ENCODE measurements at places on chromosomes 7 and 10.

GRCh38 chr7:45028138-45028919 lies 28.3 kb downstream of the CCM2 start:
- no peak for DNase-seq

DNA sequence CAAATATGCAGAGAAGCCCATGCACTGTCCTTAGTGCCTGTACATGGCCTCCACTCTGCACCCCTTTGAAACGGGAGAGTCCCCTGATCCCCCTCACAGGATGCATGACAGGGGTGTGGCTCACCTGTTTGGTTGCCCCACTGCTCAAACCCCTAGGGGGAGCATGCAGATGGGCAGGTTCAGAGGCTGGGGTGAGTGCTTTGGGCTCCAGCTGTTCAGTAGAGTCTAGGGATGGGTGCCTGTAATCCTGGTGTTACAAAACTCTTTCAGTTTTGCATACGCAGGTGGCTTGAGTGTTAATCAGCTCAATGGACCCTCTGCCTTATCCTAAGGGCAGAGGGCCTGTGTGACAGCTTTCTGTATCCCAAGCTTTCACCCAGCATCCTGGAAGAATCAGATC lies 7.8 kb upstream of the SFTPA1 start:
- DNase-seq, result no peak

DNA sequence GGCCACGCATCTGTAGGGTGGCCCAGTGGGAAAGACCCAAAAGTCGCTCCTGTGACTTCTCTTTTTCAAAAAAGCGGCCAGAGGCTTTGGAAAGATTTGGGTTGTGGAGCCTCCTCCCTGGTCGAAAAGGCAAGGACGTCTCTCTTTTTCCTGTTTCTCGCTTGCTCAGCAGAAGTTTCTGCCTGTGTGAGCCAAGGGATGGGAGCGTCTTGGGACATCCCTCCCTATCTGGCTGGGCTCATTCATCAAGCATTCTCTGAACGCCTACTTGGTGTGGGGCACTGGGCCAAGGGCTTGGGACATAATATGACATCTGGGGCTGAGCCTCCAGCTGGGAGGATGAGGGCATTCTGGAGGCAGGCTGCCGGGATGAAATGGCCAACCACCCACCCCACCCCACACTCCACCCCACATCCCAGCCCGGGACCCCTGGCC lies 120.9 kb downstream of the C10orf105 start:
- DNase-seq, result no peak

GRCh38 chr7:158085741-158086695 lies 501.6 kb downstream of the PTPRN2 start:
- DNase-seq, result no peak

DNA sequence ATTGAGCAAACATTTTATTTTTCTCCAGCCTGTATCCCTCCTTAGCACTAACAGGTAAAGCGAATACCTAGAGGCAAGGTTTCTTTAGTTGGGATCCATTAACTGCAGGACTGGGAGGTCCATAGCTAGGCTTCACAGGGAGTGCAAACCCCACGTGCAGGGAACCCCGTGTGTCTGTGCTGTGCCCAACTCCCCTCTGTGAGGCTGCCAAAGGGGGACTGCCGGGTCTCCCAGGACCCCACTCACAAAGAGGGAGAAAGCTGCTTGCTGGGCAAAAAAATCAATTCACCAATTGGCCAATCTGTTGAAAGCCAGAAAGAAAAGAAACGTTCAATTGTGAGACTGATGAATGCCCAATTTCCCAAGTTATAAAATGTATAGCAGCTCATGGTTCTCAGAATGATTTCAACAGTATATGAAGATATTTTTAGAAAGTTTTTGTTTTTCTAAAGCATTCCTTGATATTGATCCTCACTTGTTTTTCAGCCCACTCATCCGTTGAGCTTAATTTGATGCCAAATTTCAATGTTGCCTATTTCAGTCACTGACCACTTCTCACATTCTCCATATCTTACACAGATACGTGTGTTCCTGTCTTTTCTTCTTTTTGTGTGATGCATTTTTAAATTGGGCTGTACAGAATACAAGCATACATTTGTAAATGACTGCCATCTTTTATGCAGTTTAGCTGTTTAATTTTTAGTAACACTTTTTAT lies 202.7 kb upstream of the PRSS58 start:
- DNase-seq, result peak; percentile 66

DNA sequence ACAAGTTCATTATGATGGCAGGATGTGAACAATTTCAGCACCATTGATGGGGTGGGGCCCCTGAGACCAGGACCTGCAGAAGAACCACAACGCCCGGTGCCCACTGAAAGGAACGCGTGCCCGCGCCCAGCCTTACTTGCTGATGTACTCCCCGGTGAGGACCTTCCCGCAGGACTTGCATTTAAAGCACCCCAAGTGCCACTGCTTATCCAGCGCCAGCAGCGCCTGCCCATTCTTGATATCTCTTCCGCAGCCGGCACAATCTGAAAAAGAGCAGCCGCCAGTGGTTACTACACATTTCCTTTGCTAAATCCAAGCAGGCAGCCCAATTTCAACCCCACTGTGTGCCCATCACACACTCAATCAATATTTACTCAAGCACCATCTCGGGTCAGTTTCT lies 110.6 kb downstream of the ABLIM1 start:
- no peak for DNase-seq

DNA sequence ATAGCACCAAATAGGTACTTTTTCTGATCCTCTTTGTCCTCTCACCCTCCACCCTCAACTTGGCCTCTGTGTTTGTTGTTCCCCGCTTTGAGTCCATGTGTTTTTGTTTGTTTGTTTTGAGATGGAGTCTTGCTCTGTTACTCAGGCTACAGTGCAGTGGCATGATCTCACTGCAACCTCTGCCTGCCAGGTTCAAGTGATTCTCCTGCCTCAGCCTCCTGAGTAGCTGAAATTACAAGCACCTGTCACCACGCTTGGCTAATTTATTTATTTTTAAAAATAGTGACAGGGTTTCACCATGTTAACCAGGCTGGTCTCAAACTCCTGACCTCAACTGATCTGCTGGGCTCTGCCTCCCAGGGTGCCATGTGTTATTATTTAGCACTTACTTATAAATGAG lies 5.3 kb downstream of the ZNF273 start:
- no peak for DNase-seq

- no peak for DNase-seq
Measured at GRCh38 chr7:28474640-28475039, 62.3 kb downstream of the CREB5 start.

- no peak for DNase-seq
Measured at GRCh38 chr7:81165070-81165469, 246.2 kb upstream of the SEMA3C start.

GRCh38 chr7:16619979-16620408 lies 25.6 kb downstream of the ANKMY2 start:
- peak; percentile 41 for DNase-seq

GRCh38 chr7:66542528-66543269 lies 86.0 kb upstream of the KCTD7 start:
- no peak for DNase-seq

- no peak for DNase-seq
Measured at GRCh38 chr7:101845974-101846373, 28.5 kb downstream of the CUX1 start.

GRCh38 chr7:112130729-112131410 lies 75.3 kb downstream of the DOCK4 start:
- no peak for DNase-seq

DNA sequence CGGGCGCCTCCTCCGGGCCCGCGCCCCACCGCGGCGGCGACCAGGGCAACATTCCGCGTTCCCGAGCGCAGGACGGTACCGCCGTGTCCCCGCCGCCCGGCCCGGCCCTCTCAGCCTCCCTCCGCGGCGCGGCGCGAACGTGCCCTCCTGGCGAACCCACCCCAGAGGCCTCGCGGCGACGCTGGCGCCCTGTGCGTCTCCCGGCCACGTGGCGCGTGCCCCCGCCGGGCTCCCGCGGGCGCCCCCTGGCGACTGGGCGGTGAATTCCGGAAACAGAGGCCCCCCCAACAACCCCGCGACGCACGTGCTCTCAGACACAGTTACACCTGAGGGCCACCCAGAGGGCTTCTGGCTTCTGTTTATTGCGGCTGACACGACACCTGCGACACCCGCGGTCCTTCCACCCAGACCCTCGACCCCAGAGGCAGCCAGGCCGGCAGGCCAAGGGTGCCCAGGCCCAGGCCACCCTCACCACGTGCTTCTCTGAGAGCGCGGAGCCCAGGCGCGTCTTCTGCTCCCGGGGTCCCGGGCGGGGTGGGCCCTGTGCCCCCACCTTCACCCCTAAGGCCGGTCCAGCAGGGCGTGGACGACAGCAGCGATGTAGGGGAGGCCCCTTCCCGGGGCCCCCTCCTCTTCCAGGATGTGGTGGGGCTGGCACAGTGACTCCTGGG lies at the start of gene SAP25:
TSS of gene SAP25 (minus strand) at position 210 of the 671 bp plus-strand sequence. CDS start at position 52, 158 bp downstream.
- no peak for DNase-seq

- peak; percentile 33 for DNase-seq
Measured at GRCh38 chr10:132700156-132701098, 85.5 kb downstream of the NKX6-2 start.

DNA sequence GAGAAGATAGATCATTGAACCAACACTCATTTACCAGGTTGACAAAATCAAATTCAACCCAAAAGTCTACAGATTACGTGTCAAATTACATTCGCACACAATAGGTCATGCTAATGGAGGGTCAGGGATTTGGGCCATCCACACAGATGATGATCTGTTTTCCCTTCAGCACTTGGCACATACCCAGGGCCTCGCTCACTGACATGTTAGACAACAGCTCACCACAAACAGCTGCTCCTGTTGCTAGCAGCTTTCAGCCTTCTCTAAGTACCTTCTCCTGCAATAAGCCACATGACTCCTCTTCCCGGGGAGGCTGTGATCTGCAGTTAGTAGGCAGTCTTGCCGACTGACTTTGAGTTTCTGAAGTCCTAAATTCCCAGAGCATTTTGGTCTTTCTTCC lies 18.4 kb downstream of the NKX2-3 start:
- DNase-seq, result peak; percentile 24

DNA sequence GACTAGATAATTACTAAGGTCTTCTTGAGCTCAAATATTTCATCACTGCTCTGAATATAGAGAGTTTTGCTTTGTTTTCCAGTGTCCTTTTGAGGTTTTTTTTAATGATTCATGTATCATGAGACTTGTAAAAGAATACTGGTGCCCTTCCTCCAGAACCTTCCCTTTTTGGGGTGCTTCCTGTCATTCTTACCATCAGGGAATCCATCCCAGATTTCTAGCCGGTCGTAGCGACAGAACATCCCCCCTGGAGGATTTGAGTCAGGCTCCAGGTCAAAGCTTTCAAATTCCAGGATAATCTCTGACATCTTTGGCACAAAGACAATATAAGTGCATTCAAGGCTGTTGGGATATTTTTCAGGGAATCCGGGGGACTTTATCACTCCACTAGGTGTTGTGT lies 71.0 kb downstream of the NRP1 start:
- peak; percentile 70 for DNase-seq

DNA sequence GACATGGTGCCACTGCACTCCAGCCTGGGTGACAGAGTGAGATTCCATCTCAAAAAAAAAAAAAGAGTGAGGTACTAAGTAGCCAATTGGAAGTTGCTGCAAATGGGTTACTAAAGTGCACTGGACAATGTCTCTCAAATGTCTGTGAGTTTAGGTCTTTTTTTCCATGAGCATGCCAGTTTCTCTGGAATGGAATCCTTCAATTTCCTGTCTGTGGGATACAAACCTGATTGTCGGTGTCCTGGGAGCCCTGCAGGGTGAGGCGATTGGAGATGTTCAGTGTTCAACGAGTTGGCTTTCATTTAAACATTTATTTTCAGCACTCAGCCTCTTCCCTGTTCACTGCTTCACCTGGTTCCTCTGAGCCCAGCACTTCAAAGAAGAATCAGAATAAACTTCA lies 5.3 kb upstream of the CALD1 start:
- DNase-seq, result no peak

- DNase-seq, result no peak
Measured at GRCh38 chr7:55517191-55517633, 55.1 kb downstream of the VOPP1 start.

- DNase-seq, result no peak
Measured at GRCh38 chr10:125415006-125415633, 254.8 kb upstream of the CTBP2 start.

- no peak for DNase-seq
Measured at GRCh38 chr7:141590666-141591065, 39.5 kb downstream of the AGK start.

- no peak for DNase-seq
Measured at GRCh38 chr10:84230359-84230758, 5.0 kb upstream of the LRIT2 start.

DNA sequence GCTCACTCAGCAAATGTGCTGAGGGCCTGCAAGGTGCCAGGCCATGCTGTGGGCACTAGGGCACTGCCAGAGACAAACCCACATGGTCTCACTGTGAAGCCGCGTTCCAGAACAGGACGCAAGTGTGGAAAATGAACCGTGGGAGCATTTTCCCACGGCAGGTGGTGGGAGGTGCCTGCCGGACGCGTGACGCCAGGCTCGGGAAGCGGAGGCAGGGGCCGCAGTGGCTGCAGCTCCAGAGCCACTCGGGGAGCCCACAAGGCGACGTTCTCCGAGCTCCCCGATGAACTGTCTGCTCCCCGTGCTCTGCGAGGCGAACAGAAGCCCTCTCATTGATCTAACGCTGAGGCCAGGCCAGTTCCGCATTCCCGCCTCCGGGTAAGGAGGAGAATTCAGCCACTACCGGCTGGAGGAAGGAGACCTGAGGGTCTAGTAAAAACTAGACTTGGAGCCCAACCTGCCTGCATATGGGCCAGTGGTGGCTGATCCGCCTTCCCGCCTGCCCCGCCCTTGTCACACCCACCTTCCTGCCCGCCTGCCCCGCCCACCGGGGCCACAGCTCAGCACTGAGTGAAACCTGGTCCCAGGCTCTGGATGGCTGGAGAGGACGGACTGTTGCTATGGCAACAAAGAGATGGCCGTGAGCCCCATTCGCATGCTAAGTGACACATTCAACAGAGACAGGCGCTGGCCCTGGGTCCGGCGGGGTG lies 13.1 kb downstream of the ADGRA1 start:
- DNase-seq, result no peak

- DNase-seq, result no peak
Measured at GRCh38 chr10:89216056-89216455, 8.9 kb upstream of the CH25H start.

DNA sequence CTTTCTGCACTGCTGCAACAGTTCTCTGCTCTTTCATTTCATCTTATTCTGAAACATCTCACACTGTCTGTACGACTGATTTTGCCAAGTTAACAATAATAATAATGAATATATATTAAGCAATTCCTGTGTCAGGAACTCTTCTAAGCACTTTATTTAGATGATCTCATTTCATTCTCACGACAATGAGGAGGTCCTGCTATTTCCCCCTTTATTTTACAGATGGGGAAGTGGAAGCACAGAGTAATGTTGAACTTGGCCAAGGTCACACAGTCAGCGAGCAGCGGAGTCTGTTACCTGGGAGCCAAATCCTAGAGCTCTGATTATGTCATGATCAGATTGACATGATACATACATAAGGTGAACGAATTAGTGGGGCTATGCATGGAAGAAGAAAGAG lies 5.8 kb downstream of the MRC1 start:
- DNase-seq, result no peak

DNA sequence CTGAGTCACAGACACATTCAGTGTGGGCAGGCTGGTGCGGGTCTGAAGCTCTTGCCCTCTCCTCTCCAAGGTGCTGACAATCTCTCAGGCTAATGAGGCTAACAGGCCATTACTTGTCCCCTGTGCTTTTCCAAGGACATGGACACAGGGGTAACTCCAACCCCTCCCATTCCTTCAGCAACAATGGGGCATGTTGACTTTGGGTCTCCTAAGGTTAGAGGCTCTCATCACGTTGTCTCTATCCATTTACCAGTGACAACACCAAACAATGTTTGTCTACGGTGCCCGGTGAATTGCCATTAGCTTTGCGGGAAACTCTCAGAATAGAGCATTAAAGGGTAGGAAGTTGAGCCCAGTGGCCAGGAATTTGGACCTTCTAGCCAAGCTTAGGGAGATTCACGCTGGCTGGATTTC lies 101.6 kb upstream of the TNS3 start:
- DNase-seq, result no peak

GRCh38 chr7:101890749-101891523 lies 73.5 kb downstream of the CUX1 start:
- no peak for DNase-seq
